ENCODE measurements at places on chromosomes 3 and 15.

DNA sequence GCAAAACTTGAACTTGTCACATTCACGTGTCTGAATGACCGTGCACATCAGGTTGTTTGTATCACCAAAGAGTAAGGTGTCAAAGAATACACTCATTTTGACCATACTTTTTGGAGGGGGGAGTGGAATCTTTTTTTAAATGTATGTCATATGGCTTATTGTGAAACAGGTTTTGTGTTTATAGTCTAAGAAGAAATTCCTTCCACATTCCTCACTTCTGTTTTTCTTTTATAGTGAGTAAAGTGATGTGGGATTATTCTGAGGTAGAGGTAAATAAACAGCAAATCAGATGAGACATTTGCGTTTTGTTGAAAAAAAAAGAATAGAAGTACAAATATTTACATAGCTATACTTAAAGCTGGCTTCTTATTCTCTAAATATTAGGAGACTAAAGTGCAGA lies 33.0 kb downstream of the SRP14 start:
- no peak for DNase-seq

DNA sequence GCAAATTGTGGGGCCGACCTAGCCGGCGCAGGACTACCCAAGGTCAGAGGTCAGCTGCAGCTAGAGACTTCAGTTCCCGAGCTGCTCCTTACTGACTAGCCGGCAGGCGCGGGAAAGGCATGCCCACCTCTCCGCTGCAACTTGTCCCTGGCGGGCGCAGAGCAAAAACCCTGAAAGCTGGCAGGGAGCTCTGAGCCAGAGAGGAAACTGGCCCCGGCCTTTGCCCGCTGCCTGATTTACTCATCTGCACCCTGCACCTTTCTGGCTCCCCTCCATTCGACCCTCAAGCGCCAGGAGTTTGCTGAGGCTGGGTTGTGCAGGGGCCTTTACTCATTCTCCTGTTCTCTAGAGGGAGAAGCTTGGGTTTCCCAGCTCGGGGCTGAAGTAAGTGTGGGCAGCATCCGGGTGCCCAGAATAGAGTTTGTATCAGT lies 1.5 kb downstream of the ZIC4 start:
- DNase-seq = no peak

GRCh38 chr15:86865920-86866319 lies 786.2 kb downstream of the AGBL1 start:
- peak; percentile 40 for DNase-seq

DNA sequence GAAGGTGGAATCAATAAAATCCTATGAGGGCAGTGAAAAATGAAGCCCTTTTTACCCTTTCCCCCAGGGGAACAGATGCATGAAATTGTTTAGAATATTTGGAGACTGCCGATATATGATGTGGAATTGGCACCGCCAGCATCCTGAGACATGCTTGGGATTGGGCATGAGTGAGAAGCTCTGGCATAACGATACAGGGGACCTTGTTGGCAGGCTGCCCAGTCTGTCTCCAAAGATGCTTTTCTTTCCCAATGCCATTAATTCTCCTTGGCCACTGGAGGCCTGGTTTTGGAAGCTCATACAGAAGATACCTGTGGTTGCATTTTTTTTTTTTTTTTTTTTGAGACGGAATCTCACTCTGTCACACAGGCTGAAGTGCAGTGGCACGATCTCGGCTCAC lies 800.6 kb upstream of the LMCD1 start:
- no peak for DNase-seq

DNA sequence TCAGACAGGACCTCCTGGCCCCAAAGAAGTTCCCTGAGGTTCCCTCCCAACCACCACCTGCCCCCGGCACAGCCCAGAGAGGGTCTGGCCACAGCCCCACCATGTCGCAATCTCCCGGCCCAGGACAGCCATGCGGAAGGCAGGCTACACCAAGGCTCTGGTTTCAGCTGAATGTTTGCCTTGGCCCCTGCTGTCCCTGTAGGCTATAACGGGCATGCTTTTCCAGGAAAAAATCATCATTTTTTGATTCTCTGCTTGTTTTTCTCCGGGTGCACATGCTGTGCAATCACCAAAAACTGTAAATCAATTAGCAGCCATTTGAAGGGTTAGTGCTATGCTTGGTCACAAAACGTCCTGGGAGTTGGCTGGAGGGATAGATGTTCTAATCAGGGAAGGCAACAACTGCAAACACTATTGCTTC lies 142.7 kb upstream of the IGF1R start:
- DNase-seq = no peak

DNA sequence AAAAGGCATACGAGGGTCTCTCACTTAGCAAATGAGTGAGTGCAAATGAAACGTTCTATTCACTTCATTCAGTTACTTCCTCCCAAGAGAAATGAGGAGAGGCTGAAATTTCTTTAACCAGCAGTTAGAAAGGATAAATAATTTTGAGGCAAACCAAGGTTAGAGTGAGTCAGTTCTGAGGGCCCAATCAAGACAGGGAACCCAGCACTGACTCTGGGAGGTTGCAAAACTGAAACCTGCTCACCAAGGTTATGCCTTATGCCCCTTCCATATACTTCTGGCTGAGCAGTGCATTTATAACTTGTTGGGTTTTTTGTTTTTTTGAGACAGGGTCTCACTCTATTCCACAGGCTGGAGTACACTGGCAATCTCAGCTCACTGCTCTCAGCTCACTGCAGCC lies 4.5 kb upstream of the RPSA start:
- DNase-seq = no peak

DNA sequence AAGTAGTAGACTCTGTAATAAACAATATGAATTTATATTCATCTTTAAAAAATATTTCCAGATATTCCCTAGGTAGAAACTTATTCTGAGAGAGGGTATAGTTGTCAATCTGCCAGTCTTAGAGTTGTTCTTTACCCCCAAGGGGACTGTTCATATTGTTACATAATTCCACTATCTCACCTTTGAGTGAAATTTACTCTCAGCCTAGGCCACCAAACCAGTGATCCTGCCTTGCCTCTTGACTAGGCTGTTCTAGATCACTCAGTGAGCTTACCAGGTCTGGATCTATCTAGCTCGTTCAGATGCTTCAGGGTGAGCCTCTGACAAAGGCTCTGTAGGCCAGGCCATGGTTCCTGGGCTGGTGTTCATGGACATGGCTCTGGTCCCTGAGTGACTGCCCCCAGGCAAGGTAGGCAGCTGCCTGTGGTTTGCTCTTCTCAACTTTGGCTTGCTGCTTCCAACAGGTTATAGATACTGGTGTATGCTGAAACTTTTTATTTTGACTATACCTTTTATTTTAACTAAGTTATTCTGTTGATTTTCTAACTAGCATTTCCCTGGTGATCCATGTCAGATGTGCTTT lies 27.6 kb downstream of the ZNF592 start:
- DNase-seq = no peak

DNA sequence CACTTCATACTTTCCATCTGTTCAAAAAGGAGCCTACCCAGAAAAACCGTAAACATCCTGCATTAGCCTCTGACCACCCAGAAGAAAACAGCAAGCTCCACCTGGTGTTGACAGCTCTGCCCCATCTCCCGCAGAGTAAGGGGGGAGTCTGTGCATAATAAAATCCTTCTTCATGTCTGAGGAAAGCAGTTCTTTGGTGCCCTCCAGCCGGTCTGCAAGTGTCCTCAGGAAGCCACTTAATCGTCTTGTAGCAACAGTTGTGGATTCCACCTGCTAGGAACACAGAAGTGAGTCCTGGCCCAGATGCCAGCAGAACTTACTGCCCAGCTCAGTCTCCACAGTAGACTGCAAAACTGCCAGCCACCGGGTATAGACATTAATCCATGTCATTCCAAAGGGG lies 22.5 kb downstream of the RIOX2 start:
- no peak for DNase-seq

DNA sequence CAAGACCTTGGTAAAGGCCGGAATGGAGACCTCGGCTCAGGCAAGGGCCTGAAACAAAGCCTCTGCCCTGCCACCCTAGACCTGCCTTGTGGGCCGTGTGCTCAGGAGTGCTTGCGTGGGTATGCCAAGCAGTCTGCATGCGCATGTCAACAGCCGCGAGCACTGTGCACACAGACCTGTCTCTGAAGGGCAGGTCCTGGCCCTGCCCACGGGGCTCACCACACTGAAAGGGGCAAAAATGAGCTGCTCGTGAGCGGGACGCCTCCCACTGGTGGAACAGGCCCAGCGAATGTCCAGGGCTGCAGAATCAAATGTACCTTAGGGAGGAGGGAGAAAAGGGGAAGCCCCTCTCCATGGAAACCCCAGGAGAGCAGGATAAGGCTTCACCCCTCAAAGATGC lies 44.3 kb upstream of the FGD5 start:
- no peak for DNase-seq

DNA sequence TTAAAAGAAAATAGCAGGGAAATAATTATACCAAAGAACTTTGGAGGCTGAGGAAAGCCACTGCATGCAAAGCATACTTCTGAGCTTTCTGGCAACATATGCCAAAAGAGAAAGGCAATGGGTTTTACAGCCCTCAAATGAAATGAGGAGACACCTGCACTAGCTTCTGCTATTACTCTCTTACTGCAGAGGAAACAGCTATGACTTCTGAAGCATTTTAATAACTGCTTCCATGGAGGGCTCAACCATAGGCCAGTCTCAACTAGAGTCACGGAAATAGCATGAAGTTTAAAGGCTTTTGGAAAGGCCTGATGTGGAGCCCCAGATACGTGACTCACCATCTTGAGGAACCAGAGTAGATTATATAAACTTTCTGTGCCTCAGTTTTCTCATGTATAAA lies 114.8 kb downstream of the OXNAD1 start:
- DNase-seq = no peak

DNA sequence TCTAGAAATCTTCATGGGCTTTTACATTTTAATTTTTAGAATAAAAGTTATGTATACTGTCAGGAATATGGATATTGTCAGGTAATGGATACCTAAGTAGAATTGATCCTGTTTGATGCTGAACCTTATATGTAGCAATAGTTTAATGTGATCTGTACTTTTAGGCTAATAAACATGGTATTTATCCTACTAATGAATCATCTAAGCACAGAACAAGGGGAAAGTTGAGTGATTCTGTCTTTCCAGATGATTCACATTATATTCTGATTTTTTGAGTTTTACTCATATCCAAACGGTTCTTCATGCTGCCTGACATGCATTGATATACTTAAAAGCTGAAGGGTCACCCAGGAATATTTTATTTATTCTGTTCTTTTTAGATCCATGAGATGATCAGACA lies 34.5 kb downstream of the FANCI start:
- DNase-seq = no peak

DNA sequence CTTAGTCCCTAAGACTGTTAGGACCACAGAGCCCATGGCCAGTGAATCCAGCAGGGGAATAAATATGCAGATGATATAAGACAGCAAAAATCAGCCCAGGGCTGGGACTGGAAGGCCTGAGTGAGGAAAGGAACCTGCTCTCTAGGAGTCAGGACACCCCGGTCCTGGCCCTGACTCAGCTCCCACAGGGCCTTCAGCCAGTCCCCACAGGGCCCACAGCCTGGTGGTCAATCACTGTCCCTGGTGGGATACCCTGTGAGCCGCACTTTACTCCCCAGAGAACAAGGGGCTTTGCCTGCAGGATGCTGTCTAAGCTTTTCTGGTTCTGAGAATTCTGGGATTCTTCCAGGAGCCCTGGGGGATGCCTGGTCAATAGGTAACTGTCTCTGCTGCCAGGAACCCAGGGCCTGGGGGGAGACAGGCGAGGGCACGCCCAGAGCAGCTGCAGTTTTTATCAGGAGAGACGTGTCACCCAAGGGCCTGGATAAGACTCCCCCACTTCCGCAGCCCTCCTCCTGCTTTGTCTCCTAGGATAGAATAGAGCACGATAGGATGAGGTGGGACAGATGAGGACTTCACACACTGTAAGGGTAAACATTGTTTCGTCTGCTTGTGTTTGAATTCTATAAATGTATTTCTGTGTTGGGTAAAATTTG lies 49.5 kb upstream of the MCF2L2 start:
- peak; percentile 24 for DNase-seq

- no peak for DNase-seq
These were observed 283.0 kb downstream of the UACA start for GRCh38 chr15:70480196-70480856.

- no peak for DNase-seq
These were observed 105.1 kb downstream of the SNRPN start for GRCh38 chr15:25059698-25060471.

- no peak for DNase-seq
These were observed 308.0 kb upstream of the THRB start for GRCh38 chr3:24802614-24803013.

GRCh38 chr3:73674280-73674679 lies 49.5 kb upstream of the PDZRN3 start:
- DNase-seq = no peak

GRCh38 chr3:139602003-139602402 lies 62.5 kb upstream of the RBP1 start:
- DNase-seq = no peak

DNA sequence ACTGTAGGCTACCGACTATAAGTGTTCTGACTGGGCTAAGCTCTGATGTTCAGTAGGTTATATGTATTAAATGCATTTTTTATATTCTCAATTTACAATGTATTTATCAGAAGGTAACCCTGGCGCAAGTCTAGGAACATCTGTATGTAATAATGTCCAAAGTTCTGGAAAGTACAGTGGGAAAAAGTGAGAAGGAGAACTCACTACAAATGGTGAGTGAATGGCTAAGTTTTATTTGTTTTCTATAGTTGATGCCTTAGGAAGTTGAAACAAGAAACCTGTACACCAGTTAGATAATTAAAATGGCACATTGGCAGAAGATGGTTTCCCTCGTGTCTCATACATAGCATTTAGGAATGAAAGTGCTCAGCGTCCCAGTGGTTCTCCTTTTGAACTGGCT lies 333.4 kb upstream of the THRB start:
- no peak for DNase-seq

- no peak for DNase-seq
These were observed 52.4 kb downstream of the NEK11 start for GRCh38 chr3:131079086-131079485.

- peak; percentile 64 for DNase-seq
These were observed 260.3 kb upstream of the TPM1 start for GRCh38 chr15:62782071-62782841.

GRCh38 chr3:2656806-2657777 lies 453.1 kb downstream of the IL5RA start:
- no peak for DNase-seq

DNA sequence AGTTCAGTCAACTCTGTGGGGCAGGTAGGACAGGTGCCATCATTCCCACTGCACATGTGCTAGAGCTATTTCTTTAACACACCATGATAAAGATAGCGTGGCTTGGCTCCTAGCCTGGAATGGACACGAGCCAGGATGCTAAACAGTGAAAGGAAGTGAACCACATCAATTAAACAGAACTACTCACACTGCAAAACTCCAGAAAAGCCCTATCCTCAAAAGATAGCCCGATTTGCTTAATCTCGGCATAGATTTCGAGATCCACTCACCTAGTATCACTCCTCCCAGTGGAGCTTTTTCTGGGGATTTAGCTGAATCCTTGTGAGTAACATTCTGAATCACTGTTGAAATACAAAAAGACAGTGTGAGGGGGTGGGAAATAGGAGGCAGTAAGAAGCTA lies 118.0 kb downstream of the ABI3BP start:
- peak; percentile 74 for DNase-seq

- DNase-seq = no peak
These were observed 262.0 kb downstream of the CGGBP1 start for GRCh38 chr3:87796843-87797185.

All from mammary epithelial cell (primary cell).